Retinal pigment epithelial cell (primary cell): ENCODE measurements at places on chromosomes 13 and 19.

GRCh38 chr13:100658363-100658762 is 16.2 kb downstream of the TMTC4 start:
- DNase-seq: no peak

GRCh38 chr13:39586151-39586550 is 16.8 kb downstream of the LHFPL6 start:
- no peak for DNase-seq

- DNase-seq: no peak
Measured at GRCh38 chr13:74919914-74920313, 562.1 kb downstream of the TBC1D4 start.

DNA sequence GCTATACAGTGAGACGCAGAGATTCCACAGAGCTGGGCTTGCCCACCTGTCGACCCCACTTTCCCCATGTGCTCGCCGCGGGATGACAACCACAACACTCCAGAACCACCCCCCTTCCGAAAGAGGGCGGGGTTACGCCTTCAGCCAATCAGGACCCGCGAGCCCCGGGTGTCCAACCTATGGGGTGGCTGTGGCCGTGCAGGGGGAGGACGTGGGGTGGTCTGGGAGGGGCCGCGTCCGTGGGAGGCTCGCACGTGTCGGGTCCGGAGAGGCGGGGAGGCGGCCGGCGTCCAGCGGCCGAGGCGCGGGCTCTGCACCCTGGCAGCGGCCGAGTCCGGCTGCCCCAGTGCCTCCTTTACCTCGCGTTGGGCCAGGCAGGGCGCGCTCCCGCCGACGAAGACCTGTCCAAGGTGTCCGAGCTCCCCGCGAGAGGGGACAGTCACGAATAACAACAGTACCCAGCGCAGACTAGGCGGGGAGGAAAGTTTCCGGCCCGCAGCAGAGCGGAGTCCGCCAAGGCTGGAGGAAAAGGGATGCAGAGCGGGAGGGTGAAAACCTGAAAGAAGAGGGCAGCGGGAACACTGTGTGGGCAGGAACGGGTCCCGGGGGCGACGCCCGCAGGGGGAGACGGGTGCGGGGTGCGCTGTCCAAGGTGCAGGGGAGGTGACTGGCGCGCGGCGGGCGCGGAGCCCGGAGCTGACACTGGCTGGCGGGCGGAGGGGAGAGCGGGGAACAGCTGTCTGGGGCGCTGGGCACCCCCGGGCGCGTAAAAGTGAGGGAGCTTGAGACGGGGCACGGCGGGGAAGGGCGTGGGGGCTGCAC is 911 bp downstream of the ENOX1 start:
- DNase-seq: no peak

GRCh38 chr13:27599845-27600553 is 20.3 kb downstream of the LNX2 start:
- peak; percentile 75 for DNase-seq

DNA sequence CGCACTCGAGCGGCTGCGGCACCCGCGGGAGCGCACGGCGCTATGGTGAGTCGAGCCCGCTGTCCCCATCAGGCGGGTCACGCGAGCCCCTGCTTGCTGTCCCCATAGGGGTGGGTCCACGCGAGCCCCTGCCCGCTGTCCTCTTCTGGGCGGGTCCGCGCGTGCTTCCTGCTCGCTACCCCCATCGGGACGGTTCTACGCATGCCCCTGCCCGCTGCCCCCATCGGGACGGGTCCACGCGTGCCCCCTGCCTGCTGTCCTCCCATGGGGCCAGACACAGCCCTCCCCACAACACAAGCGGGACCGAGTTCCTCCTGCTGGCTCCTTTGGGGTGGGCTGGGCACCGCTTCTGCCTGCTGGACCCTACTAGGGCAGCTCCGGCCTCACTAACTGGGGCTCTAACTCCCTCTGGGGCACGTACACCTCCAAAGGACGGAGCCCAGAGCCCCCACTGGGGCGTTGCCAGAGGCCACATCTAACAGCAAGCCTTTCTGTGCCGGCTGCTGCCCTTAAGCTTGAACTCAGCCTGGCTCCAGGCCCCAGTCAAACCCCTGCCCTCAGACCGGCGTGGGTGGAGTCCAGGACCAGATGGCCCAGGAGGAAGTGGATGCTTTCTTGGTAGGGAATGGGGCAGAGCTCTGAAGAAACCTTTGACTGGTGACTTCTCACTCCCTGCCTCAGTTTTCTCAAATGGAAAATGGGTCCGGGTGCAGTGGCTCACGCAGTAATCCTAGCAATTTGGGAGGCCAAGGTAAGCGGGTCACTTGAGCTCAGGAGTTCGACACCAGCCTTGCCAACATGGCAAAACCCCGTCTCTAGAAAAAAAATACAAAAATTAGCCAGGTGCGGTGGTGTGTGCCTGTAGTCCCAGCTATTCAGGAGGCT is 722 bp downstream of the COLGALT1 start:
- DNase-seq: no peak

GRCh38 chr19:28514166-28514565 is 698.8 kb downstream of the UQCRFS1 start:
- DNase-seq: no peak

- no peak for DNase-seq
Measured at GRCh38 chr19:44212866-44213346, 574 bp downstream of the ZNF227 start.

DNA sequence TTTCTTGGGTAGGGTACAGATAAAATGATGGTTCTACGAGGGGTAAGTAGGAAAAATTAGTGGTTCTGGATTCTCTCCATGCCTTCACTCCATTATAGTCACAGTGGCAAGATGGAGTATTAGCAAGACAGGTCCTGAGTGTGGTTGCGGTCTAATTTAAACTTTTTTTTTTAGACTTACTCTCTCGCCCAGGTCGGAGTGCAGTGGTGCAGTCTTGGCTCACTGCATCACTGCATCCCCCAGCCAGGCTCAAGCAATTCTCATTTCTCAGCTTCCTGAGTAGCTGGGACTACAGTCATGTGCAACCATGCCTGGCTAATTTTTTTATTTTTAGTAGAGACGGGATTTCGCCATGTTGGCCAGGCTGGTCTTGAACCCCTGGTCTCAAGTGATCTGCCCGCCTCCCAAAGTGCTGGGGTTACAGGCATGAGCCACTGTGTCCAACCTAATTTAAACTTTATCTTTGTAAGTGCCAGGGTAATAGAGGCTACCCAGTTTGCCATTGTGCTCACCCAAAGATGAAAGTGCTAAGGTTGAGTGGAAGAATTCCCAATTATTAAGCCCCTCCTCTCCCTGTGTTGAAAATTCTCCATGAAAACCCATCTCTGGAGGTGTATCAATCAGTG is 135.6 kb downstream of the TM9SF2 start:
- no peak for DNase-seq

GRCh38 chr19:984165-984967 is at the start of gene WDR18:
Gene WDR18, plus strand, starts transcription at chr19:984345. Its CDS starts 9 bp downstream, at chr19:984354.
- DNase-seq: no peak

- DNase-seq: no peak
Measured at GRCh38 chr13:43014162-43014561, 9.2 kb upstream of the DNAJC15 start.

DNA sequence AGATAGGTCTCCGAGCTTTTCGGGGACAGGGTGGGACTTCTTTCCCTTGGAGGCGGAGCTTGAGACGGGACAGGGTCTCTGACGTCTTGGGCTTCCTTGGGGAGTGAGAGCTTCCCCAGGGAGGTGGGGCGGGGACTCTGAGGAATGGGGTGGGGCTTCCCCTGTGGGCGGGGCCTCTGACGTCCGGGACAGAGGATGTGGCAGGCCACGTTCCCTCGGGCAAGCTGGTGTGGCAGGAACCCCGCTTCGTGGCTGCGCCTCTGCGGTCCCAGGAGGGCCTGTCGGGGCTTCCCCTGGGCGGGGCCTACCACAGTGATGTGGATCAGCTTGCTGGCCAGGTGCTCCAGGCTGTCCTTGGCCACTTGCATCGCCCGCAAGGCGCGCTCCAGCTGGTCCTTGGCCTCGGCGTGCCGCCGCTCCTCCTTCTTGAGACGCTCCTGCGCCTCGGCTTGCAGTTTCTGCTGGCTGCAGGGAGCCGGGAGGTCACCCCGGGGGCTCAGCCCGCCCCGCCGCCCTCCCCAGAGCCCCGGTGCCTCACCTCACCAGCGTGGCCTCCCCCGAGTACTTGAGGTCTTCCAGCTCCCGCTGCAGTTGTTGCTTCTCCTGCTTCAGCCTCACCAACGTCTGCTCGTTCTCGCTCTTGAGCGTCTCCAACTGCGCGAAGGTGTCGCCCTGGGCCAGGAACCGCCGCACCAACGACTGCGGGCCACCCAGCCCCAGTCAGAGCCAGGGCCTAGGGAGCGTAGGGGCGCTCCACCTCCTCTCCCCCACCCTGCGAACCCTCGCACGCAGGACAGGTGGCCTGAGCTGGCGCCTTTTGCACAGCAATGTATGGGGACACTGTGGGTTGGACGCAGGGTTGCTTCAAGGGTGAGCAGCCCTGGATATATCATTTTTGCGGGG is 3.3 kb upstream of the RGL3 start:
- no peak for DNase-seq

DNA sequence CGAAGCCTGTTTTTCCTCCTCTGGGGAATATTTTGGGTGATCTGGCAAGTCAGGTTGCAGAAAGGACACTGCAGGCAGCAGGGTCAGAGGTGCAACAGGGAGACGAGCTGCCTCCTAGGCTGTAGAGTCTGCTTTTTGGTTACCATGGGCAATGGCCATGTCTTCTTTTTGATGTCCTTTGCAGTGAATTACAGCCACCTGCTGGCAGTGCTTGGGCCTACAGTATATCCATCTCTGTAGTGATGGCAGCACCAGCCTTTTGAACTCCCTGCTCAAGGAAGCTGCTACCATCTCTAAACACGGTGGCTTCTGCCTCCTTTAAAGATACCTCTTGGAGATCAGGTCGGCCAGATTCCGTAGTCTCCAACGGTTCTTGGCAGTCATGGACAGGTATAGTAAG is 73.9 kb downstream of the WTIP start:
- DNase-seq: no peak

DNA sequence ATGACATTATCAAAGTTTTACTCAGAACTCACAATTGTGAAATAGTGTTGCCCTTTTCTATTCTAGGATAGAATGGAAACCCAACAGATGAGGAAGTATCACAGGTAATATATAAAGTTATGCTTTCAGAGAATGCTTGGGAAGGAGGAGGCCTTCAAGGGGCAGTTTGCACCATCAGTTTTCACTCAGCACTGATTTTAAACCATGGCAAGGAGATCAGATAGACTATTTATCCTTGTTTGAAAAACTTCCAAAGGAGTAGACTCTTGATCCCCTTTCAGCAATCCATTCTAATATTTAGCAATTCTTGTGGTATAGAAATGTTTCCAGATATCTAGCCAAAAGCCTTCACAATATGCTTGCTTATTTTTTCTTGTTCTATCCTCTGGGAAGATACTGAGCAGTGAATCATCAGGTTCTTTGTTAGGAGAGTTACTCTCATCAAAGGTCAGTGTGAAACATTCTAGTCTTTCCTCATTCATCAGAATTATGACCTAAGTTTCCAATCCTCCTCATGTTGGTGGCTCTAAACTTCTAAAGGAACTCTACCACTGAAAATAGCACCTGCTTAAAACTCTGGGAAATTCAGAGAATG is 3.8 kb downstream of the GPC6 start:
- DNase-seq: no peak

- DNase-seq: no peak
Measured at GRCh38 chr19:35848486-35848885, 3.8 kb downstream of the NPHS1 start.

DNA sequence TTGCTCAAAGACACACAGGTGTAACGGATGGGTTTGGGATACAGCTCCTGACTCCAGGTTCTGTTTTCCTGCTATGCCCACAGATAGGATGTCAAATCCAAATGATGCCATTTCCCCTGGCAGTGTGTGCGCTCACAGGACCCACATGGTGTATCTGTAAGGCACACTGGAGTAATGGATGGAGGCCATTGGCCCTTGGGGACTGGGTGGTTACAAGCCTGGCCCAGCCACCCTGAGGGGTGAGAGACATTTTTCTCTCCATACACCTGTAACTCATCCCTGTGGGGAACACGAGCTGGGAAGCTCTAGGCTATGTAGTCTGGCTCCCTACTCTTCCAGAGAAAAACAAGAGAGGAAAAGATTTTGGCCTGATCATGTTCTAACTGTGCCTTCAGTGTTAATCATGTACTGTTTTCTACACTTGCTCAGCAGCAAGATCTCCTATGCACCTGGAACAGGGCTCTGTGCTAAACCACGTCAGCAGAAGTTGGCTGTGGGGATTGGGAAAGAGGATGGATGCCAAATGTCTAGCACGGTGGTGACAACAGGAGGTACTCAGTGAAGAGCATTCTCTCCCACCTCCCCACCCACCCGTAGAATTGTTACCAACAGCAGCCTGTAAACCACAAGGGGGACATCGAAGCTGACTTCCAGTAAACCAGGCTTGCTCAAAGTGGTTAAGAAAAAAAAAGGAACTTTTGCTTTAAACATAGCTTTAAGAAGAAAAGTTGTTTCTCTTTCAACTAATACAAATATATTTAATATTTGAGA is 237.0 kb downstream of the LACC1 start:
- no peak for DNase-seq

GRCh38 chr19:13484166-13484565 is 22.1 kb downstream of the CACNA1A start:
- DNase-seq: no peak

GRCh38 chr19:13629687-13630357 is 123.5 kb upstream of the CACNA1A start:
- no peak for DNase-seq

DNA sequence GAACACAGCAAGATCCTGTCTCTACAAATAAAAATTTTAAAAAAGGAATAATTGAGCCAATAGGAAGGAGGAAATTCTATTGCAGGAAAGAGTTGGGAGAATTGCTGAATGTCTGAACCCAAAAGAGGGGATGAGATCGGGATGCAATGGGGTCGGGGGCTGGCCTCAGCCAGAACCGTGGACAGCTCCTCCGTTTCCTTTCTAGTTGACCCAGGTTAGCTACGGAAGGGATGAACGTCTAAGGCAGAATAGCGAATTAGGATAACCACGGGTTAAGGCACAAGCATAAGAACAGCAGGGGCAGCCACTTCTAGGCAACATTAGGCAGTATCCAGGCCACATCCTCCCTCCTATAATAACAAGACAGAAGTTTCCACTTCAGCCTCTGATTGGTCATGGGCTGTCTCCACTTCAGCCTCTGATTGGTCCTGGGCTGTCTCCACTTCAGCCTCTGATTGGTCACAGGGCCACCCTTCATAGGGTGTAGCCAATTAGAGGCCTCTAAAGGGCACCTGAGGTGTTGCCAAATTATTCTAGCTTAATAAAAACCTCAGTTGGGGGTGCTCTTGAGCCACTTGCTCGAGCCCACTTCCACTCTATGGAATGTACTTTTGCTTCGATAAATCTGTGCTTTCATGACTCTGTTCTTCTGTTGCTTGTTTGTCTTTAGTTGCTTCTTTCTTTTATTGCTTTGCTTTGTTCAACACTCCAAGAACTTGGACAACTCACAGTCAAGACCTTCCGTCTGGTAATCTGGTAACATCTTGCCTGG is 24.9 kb upstream of the TPM4 start:
- no peak for DNase-seq
